Foreskin melanocyte (primary cell): ENCODE measurements at places on chromosomes 2 and 18.

GRCh38 chr2:170930131-170930990, 1.3 kb downstream of the GORASP2 start:
- DNase-seq: peak; percentile 16

GRCh38 chr2:109481599-109481998, 132.2 kb downstream of the SEPTIN10 start:
- no peak for DNase-seq

- no peak for DNase-seq
Observed at GRCh38 chr2:120369250-120369649, 23.3 kb downstream of the INHBB start.

GRCh38 chr2:129256642-129257041, 722.8 kb upstream of the RAB6C start:
- no peak for DNase-seq

DNA sequence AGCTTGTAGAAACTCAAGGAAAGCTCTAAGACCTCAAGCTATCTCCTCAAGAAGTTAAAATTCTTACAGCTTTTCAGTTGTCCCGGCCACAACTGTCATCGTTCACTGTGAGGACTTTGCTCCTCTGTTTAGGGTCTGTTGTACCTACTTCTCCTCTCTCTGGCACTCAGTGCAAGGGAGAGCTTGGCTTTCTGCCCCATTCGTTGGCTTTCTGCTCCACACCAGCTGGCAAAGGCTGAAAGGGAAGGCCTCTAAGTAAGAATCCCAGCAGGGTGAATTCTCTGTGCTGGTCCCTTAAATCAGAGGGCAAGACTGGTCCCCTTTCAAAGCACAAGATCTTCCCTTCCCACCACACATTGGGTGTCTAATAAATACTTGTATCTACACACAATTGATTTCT, 17.3 kb downstream of the ZBTB7C start:
- no peak for DNase-seq

- peak; percentile 65 for DNase-seq
Observed at GRCh38 chr2:69012310-69013141, 453 bp upstream of the ANTXR1 start.

DNA sequence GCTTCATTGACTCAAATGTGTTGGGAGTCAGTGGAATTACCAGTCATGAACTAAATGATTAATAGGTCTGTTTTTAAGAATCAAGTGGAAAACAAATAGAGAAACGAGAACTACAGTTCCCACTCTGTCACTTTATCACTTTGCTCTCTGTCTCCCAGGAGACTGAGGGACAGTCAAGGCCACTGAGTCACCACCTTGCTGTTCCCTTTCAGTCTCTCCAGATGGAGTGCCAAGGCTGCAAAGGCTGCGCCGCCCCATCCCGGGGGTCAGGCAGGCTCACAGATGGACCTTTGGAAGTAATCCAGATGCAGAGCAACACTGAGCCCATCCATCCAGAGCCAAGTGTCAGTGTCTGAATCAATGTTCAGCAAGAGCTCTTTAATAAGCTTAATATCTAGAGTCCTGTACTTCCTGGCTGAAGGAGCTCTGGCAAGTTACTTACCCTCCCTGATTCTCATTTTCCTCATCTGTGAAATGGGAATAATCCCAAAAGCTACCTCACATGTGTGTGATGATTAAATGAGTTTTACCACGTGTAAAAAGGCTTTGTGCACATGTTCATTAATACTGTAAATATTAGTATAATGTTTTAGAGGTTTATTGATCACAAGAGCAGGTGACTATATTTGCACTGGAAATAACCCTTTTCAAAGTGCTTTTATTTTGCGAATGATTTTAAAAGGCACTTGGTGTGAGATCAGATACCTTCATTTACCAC, 43.0 kb upstream of the EFEMP1 start:
- DNase-seq: no peak

DNA sequence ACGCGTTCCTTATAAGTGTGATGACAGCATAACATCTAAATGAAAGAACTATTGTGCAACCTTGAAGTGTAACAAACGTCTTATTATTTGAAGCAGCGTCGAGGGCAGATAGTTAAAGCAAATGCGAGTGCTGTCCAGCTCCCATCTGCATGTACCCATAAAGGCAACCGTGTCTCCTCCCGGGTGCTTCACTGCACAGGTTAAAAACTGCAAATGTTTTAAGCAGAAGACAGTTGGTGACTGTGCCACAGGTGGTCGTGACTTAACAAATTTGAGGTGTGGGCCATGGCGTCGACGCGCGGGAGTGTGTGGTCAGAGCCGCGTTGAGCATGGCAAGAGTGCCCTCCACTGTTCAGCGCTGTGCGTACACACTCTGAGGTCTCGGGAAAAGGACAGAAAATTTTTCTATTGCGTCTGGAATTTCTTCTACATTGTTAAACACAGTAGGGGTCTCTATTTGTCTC, 6.4 kb downstream of the SALL3 start:
- DNase-seq: peak; percentile 83

- no peak for DNase-seq
Observed at GRCh38 chr2:2102866-2103653, 228.0 kb downstream of the MYT1L start.

DNA sequence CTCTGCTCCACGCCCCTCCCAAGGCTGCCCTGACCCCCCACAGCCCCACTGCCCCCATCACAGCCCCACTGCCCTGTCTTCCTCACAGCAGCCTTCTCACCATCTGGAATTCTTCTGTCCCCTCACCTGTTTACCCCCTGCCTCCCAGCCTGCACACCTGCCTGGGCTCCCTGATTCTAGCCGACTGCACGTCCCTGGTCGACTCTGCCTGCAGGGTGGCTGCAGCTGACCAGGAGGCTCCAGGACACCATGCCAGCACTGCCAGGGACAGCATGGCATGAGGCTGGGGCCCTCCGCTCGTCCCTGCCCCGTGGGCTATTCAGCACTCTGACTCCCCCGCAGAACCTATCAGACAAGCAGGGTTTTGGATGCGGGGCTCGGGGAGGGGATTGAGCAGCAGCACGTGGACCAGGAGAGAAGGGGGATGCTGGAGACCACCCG, 254.1 kb downstream of the HDAC4 start:
- no peak for DNase-seq

- DNase-seq: no peak
Observed at GRCh38 chr2:8138923-8139667, 542.8 kb upstream of the ID2 start.

- no peak for DNase-seq
Observed at GRCh38 chr2:69013840-69014821, 1.2 kb downstream of the ANTXR1 start.

DNA sequence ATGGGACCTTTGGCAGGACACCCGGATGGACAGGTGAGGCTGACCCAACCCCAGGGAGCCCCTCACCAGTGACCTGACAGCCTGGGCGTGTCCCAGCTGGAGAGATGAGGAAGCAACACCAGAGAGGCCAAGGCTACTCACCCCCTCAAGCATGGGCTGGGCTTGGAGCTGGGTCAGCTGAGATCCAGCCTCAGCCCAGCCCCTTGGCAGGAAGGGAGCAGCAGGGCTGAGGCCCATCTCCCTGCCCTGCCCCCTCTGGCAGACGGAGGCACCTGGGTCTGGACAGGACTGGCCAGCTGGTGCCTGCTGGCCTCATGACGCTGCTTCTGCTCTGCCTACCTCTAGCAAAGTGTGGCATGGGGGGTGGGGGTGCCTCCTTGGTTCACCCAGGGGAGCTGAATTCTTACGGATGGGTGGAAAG, 37.8 kb downstream of the HS6ST1 start:
- no peak for DNase-seq

- DNase-seq: no peak
Observed at GRCh38 chr2:161418275-161418714, 2.2 kb downstream of the TBR1 start.

DNA sequence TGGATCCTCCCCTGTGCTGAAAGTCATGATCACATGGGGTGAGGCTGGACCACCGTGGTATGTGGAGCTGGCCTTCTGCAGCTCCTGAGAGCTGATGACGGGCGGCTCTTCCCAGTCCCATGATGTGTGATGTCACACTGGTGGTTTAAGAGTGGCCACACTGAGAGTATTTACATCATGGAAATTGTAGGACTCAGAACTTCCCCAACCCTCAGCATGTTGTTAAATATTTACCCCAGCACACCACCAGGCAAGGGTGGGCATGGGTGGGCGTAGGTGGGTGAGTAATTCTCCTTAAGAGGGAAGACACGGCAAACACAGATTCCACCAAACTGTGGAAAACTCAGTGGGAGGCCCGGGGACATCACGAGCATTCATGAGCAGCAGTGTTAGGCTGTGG, 106.8 kb downstream of the ALPK2 start:
- DNase-seq: no peak

DNA sequence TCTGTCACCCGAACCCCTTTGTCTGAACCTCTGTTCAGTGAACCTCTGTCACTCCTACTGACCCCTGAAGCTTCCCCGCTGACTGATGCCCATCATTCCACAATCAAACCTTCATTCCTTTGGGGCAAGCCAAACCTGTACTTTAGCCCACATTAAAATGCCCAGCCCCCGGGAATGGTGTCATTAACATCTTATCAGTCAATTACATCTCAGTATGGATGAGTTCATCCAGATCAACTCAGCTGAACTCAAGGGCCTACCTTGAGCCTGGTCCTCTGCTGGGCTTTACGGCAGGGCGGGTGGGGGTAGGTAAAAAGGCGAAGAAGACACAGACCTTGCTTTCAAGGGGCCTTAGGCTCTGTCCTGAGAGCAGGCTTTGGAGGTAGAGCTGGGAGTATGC, 154.4 kb upstream of the SMAD2 start:
- no peak for DNase-seq

GRCh38 chr2:168816369-168816768, 13.9 kb downstream of the NOSTRIN start:
- no peak for DNase-seq

DNA sequence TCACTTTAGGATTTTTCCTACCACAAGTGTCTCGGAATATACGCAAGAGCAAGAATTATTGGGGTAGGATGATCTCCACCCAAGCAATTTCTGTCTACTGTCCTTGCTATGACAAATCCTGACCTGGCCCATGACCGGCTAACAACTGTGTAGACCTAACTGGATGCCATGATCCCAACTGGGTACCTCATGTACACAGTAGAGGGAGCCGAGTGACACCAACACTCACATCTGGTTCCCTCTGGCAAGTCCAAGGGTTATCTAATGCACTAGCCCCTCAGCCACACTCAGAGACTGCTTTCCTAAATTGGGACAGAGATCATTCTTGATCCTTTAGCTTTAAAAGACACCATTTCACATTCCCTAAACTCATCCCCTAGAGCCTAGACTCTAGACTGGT, 60.7 kb upstream of the ZNF532 start:
- no peak for DNase-seq

DNA sequence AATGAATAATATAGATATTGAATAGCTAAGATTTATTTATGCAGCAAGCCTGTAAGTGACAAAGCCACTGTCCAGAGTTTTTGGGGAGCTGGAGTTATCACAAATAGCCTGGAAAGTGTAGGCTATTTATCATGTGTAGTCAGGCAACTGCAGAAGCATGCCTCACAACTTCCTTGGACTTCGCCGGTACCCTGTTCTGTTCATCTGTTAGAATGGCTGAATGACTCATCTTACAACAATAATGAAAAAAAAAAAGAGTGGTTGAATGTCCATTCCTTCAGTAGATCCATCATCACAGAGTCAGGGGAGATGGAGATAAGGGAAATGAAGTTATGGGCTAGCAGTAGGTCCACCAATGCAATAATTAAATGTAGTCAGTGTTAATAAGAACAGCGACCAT, 24.0 kb upstream of the ATP5MC3 start:
- no peak for DNase-seq
